Bronchus fibroblast of lung (primary cell): ENCODE measurements at places on chromosomes 12 and 14. TPM values are rescaled to one million over a fixed set of nuclear protein-coding genes. Genes with fewer than 3 reads are reported as not detected.

TCL1A gene
- total RNA-seq: not detected in 2 replicates

EIF2S3B gene
- 0.30 and 0.50 TPM in 2 replicates for total RNA-seq

SERPINA3 gene
- total RNA-seq: 1.8 and 2.1 TPM in 2 replicates

CYP27B1 gene
- total RNA-seq: 0.15 and 1.7 TPM in 2 replicates
